Pancreas (tissue), 10 donors: ENCODE measurements at places on chromosomes 1 and 21. TPM values are rescaled to one million over a fixed set of nuclear protein-coding genes. Genes with fewer than 3 reads are reported as not detected.

The GJA5 gene
- 1.9 TPM for total RNA-seq

DNA sequence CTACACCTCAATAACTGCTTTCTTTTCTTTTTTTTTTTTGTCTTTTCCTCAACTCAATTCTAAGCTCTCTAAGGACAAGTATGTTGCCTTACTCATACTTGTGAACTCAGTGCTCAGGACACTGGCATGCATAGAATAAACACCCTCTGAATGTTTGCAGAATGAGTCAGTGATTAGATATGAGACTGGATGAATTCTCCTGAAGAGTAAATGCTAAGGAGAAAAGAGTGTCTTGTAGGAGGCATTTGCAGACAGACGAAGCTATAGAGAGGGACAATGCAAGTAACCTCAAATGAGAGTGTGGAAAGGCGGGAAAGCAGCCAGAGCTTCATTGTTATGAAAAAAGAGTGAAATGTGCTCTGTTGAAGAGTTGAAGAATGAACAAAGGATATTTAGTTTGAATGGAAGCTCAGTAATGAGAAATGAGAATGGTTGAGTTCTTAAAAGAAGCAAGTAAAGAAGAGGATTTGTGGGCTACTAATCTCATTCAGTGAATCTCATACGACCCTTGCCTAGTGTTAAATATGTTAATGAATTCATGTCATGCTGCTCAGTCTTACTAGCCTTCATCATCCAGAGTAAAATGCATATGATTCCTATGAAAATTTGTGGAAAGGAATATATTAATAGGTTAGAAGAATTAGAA, 166.1 kb upstream of the DPYD start:
- no peaks in the 10 kb centered on the region for H3K27me3 ChIP-seq
- no peak for DNase-seq
- H3K4me1 ChIP-seq = no peaks in the 10 kb centered on the region
- H3K36me3 ChIP-seq = no peaks in the 10 kb centered on the region
- no peak overlapping the region for H3K27ac ChIP-seq

The ICOSLG gene
- total RNA-seq = 1.7 TPM

DNA sequence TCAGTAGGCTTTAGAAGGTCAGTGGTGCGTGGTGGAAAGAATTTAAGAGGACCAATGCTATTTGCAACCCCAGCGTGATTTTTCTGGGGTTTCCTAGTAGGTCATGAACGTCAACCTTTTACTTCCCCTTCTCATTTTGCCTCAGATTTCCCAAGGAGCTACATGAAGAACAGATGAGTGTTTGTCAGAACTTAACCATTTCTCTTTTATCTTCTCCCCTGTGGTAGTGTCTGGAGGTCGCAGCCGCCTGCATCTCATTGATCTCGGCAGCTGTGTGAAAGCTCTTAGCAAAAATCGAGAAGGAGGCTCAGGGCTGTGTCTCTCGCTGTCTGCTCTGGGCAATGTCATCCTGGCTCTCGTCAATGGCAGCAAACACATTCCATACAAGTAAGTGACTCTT, 491.1 kb downstream of the KIF26B start:
- H3K36me3 ChIP-seq = no peaks in the 10 kb centered on the region
- H3K27ac ChIP-seq = no peak overlapping the region
- no peak overlapping the region for H3K4me3 ChIP-seq
- H3K27me3 ChIP-seq = no peaks in the 10 kb centered on the region

The CYP4X1 gene
- 0.39 TPM for total RNA-seq

The TMCO1 gene
- total RNA-seq = 39.7 TPM

The UQCRHL gene
- total RNA-seq = 0.87 TPM

The TRAF3IP3 gene
- total RNA-seq = 1.5 TPM

- H3K27ac ChIP-seq = no peak overlapping the region
- no peak overlapping the region for H3K4me3 ChIP-seq
- H3K27me3 ChIP-seq = no peaks in the 10 kb centered on the region
These were observed 24.4 kb downstream of the RCAN3 start for GRCh38 chr1:24526940-24527542.

The TMEM61 gene
- 2.0 TPM for total RNA-seq

DNA sequence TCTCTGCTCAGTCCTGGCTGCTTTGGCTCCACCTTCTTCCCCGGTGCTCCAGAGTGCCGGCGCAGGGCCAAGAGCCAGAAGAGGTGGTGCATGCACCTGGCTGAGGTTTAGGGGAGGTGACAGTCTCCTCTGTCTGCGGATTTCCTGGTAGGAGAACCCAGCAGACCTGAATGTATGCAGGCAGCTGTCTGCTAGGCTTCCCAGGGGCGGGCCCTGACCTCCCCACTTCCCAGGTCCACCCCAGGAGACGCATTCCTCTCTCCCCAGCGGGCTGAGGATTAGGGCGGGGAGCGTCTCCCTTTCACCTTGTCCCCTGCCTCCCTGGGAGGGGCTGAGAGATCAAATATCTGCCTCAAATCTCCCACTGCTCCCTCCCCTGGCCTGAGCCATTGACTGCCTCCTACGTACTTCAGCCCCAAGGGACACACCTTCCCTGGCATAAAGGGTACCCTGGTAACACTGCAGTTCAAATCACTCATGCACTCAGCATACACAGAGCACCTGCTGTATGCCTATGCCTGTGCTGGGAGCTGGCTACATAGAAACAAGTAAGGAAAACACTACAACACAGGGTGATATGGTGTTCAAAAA, 27.5 kb downstream of the DMBX1 start:
- no peaks in the 10 kb centered on the region for H3K27me3 ChIP-seq
- no peak overlapping the region for H3K4me3 ChIP-seq
- H3K27ac ChIP-seq = peak overlapping the region; percentile 37
- peak; percentile 94 for DNase-seq
- no peaks in the 10 kb centered on the region for H3K4me1 ChIP-seq

The DCST1 gene
- total RNA-seq = not detected

DNA sequence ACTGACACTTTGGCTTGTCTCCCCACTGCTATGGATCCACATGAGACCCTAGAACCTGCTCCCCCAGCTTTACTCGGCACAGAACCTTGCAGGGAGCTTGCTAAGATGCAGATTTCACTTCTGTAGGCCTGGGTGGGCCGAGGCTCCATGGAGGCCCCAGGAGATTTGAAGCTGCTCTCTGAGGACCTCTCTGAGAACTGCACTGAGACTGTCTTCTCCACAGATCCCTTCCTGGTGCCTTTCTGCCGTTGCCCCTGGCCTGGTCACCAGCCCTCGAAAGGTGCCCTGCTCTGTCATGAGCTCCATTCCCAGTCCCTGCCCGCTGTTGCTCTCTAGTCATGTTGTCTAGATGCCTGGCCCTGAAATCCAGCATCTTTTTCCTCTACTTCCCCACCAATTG, 588.4 kb downstream of the AJAP1 start:
- no peaks in the 10 kb centered on the region for H3K4me1 ChIP-seq
- no peak for DNase-seq
- no peaks in the 10 kb centered on the region for H3K27me3 ChIP-seq
- H3K36me3 ChIP-seq = no peaks in the 10 kb centered on the region
- no peak overlapping the region for H3K4me3 ChIP-seq
- H3K27ac ChIP-seq = no peak overlapping the region
